ENCODE measurements at places on chromosomes 5 and 9.

GRCh38 chr9:81729135-81729534 is 39.8 kb upstream of the TLE1 start:
- no peak for DNase-seq

- DNase-seq: no peak
These were observed 1015.1 kb downstream of the TLE4 start for GRCh38 chr9:80586786-80587330.

GRCh38 chr9:84703793-84704192 is 34.3 kb downstream of the NTRK2 start:
- DNase-seq: no peak

DNA sequence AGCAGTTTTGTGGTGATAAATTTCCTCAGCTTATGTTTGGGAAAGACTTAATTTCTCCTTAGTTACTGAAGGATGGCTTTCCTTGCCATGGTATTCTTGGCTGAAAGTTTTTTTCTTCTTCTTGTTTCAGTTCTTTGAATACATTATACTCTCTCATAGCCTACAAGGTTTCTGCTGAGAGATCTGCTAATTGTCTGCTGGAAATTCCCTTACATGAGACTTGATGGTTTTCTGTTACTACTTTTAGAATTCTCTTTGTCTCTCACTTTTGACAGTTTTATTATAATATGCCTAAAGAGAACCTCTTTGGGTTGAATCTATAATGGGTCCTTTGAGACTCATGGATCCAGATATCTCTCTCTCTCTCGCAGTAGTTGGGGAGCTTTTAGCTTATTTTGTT is 693.6 kb downstream of the PRELID2 start:
- DNase-seq: no peak
